NCI-H2227 treated with DMSO at 0.1 percent for 48 hours (cell line): ENCODE measurements at places on chromosomes 2 and 18.

DNA sequence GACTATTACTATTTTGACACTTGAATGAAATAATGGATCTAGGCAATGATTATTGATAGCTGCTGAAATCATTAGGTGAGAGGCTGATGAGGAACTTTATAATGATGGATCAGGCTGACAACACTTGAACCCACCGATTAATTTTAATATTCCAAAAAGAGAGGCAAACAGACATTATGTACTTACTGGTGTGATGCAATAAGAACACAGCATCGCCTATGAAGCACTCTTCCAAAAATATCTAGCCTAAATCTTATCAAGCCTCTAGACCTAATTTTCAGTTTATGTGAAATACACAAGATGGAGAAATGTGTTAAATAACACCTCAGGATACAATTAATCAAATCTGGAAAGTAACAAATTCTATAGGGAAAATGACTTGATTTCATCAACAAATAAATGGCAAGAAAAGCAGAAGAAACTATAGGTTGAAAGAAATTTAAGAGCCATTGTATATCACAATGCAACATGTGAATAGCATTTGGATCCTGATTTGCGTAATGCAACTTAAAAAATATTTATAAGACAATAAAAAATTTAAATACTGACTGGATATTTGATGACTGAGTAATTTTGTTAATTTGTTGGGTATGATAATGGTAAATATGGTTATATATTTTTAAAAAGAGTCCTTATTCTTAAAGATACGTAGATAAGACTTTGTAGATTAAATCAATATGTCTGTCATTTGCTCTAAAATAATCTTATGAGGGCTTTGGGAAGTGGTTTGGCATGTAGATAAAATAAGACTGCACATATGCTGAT lies 17.2 kb upstream of the SSB start:
- DNase-seq: no peak

GRCh38 chr2:153476816-153477635 lies 1.5 kb downstream of the RPRM start:
- peak; percentile 57 for DNase-seq

GRCh38 chr2:71863396-71863795 lies 284.3 kb downstream of the CYP26B1 start:
- DNase-seq: no peak

GRCh38 chr2:18396329-18397010 lies 164.0 kb downstream of the RDH14 start:
- DNase-seq: no peak

GRCh38 chr2:112754564-112754963 lies 9.8 kb downstream of the CKAP2L start:
- no peak for DNase-seq

DNA sequence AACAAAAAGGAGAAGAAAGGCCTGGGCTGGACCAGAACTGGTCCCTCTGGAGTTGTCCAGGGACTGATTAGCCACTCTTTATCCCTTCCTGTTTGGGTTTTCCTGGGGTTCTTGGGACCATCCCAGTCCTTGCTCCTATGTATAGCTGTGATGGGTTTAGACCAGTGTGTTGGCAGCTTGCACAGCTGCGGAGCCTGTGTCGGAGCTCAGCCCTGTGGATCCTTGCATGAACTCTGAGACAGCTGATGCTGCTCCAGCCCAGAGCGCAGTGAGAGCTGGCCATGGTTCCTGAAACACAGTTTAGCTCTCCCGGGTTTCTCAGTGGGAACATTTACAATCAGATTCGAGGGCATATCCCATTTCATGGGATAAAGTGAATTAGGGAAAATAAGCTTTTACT lies 16.9 kb downstream of the IMPA2 start:
- no peak for DNase-seq

- DNase-seq: no peak
Observed at GRCh38 chr2:36371928-36372391, 16.4 kb downstream of the CRIM1 start.

- DNase-seq: no peak
Observed at GRCh38 chr2:227510620-227510958, 38.6 kb downstream of the AGFG1 start.

GRCh38 chr2:117470311-117471095 lies 344.0 kb upstream of the DDX18 start:
- peak; percentile 44 for DNase-seq

DNA sequence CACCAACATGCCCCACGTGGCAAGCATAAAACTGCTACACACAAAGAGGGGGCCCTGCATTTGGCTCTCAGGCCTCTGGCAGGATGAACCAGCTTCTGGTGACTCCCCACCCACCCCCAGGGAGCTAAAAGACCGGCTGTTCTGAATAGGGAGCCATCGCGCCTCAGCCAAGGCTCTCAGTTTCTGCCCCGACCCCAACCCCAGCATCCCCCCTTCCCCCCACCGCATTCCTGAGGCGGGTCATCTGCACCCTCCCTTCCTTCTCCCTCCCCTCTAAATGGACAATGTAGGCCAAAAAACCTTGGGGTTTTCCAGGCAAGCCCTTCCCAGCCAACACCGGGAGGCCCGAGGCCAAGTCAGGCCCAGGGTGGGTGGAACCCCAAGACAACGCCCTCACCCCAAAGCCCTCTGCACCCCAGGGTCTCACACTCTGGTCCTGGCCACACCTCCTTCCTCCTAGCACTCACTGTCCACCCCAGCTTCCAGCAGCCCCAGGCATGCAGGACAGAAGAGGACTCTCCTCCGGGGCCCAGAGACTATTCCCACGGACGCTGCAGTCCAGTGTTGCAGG lies 5.7 kb downstream of the CYP26B1 start:
- DNase-seq: no peak

GRCh38 chr2:142952793-142953494 lies 75.5 kb downstream of the KYNU start:
- no peak for DNase-seq

DNA sequence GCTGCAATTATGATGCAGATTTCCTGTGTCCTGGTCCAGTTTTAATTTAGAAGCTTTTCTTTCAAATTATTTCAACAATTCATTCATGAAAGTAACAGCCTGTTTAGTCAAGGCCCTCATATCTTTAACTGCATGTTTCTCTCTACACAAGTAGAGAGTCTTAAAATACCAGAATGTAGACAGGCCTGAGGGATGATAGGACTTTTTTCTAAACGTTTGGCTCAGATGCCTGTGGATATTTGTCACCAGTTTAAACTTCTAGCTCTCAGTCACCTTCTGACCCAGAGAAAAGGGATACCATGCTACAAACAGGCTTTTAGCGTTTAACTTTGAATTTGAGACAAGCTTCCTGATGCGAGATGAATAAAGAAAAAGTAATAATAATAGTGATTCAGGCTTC lies 15.7 kb downstream of the COL5A2 start:
- no peak for DNase-seq
